ENCODE measurements at places on chromosomes 2 and 18. TPM values are rescaled to one million over a fixed set of nuclear protein-coding genes. Genes with fewer than 3 reads are reported as not detected.

DNA sequence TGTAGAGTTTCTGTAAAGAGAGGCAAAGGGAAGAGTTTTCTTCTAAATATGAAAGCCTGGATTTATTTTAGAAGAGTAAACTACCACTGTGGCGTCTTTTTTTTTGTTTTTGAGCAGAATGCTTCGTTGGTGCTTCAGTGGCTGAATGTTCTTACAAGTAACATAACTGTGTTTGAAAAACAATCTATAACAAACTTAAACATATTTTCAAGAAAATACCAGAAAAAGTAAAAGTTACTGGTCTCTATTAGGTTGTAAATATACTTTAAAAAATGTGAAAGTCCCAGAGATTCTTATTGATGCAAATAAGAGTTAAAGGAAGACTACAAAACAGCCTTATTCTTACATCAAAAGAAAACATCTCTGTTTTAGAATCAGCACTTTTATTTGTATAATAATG lies 76.2 kb downstream of the NEB start:
- DNase-seq: no peak
- H3K4me3 ChIP-seq: no peak overlapping the region
- no peak overlapping the region for H3K27ac ChIP-seq
- no peaks in the 10 kb centered on the region for H3K27me3 ChIP-seq
- H3K4me1 ChIP-seq: no peaks in the 10 kb centered on the region
- H3K36me3 ChIP-seq: no peaks in the 10 kb centered on the region

IL1F10 gene
- polyA plus RNA-seq: not detected

DNA sequence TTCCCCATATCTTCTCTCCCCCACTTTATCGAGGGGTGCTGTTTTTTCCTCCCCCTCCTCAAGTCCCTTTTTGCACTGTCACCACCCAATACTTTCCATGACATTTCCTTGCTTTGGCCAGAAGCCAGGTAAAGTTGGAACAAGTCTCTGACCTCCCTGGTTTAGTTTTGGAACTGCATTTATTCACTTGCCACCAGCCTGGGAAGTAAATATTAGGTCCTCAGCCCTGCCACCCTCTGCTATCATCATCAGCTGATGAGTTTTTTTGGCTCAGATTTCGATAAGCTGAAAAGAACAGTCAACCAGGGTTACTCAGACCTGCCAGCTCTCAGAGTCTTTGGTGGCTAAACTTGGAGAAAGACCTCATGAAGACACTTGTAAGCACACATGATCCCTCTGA lies 47.0 kb downstream of the DHRS9 start:
- H3K36me3 ChIP-seq: no peaks in the 10 kb centered on the region
- no peak overlapping the region for H3K27ac ChIP-seq
- H3K4me1 ChIP-seq: no peaks in the 10 kb centered on the region
- no peak for DNase-seq

GRCh38 chr2:130829015-130829414 lies 7.7 kb upstream of the ARHGEF4 start:
- H3K27me3 ChIP-seq: no peaks in the 10 kb centered on the region
- H3K4me3 ChIP-seq: no peak overlapping the region
- H3K27ac ChIP-seq: no peak overlapping the region
- H3K4me1 ChIP-seq: no peaks in the 10 kb centered on the region
- no peaks in the 10 kb centered on the region for H3K36me3 ChIP-seq

DNA sequence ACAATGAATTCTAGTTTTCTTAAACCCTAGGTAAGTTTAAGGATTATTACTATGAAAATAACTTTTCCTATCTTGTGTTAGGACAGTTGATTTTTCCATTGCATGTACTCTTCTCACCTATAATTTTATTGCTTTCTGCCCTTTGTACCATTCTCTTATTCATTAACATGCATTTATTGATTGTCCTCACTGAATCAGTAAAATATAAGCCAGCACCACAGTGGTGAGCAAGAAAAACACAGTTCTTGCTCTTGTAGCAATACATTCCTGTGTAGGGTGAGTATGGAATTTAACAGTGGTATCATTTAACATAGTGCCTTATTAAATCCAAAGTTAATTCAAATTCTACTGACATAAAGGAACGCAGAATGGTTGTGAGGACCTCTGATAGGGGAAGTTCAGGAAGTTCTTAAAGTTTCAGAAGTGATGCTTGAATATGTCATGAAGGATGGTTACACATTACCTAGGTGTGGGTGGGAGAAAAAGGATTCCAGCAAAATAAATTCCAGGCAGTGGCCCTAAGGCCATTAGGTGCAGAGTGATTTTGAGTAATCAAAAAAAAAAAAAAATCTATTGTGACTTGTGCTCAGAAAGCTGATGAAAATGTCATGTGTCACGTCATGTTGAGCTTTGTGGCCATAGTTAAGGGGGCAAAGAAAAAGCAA lies 104.7 kb upstream of the DSEL start:
- DNase-seq: no peak
- H3K36me3 ChIP-seq: no peaks in the 10 kb centered on the region

GRCh38 chr2:37552339-37552738 lies 119.1 kb downstream of the CDC42EP3 start:
- no peaks in the 10 kb centered on the region for H3K36me3 ChIP-seq
- DNase-seq: no peak
- no peak overlapping the region for H3K27ac ChIP-seq
- H3K4me1 ChIP-seq: no peaks in the 10 kb centered on the region

- no peaks in the 10 kb centered on the region for H3K4me1 ChIP-seq
- H3K27me3 ChIP-seq: no peaks in the 10 kb centered on the region
- no peak for DNase-seq
- no peak overlapping the region for H3K4me3 ChIP-seq
- H3K27ac ChIP-seq: no peak overlapping the region
- H3K36me3 ChIP-seq: no peaks in the 10 kb centered on the region
Measured at GRCh38 chr2:42868874-42869273, 76.5 kb upstream of the HAAO start.

DNA sequence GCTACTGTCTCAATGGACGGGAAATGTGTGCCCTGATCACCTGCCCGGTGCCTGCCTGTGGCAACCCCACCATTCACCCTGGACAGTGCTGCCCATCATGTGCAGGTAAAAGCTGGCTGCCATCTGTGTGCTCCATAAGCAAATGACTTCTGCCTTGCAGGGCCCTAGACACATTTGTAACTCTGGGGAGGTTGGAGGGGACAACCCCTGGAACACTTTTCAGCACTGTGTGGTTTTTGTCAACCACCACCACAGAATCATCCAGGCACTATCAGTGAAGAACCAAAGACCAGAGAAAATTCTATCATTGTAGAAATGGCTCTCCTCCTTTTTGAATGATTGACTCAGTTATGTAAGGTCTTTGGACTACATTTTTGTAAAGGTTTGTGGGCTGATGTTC lies 84.3 kb downstream of the FEZ2 start:
- H3K4me3 ChIP-seq: no peak overlapping the region
- DNase-seq: no peak
- no peaks in the 10 kb centered on the region for H3K27me3 ChIP-seq
- no peaks in the 10 kb centered on the region for H3K36me3 ChIP-seq
- no peak overlapping the region for H3K27ac ChIP-seq

ANO7 gene
- 0.87 TPM for polyA plus RNA-seq

BCS1L gene
- 34.4 TPM for polyA plus RNA-seq

DNA sequence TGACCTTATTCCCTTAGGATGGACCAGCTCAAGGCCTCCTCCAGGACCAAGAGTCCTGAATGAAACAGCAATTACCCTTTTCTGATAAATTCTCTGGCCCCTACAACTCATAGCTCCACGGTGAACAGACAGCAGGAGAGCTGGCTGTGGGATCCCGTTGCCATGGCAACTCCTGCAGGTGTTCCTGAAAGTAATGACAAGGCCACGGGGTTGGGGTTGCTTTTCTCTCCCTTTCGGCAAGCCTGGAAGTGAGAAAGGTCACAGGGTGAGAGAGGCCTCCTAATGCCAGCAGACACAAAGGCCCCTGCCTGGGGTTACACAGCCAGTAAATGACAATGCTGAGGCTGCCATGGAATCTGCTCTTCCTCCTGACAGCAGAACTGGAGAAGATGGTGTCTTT lies 403.0 kb downstream of the NBAS start:
- no peaks in the 10 kb centered on the region for H3K36me3 ChIP-seq
- no peak overlapping the region for H3K27ac ChIP-seq
- no peaks in the 10 kb centered on the region for H3K27me3 ChIP-seq
- no peak overlapping the region for H3K4me3 ChIP-seq
- H3K4me1 ChIP-seq: peaks cover 5% of the 10 kb centered on the region

DNA sequence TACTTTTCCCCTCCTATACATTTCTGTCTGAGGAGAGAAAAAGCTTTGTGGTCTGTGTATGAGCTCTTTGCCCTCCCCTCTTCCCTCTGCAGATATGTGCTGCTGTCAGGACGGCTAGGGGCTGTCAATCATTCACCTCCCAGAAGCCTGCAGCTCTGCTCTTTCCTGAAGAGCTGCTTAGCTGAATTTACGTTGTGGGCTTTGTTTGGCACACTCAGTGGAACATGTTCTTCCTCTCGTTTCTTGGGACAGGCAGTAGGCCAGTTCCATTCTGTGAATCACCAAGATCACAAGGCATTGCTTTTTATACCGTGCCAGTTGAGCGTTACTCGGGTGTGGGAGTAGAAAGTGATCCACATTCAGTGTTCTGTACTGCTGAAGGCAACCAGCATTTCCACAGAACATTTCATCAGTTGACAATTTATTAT lies 136.7 kb downstream of the LAMA3 start:
- H3K27ac ChIP-seq: no peak overlapping the region
- H3K27me3 ChIP-seq: no peaks in the 10 kb centered on the region
- H3K4me3 ChIP-seq: no peak overlapping the region
- no peaks in the 10 kb centered on the region for H3K36me3 ChIP-seq

CTAGE1 gene
- not detected for polyA plus RNA-seq

DNA sequence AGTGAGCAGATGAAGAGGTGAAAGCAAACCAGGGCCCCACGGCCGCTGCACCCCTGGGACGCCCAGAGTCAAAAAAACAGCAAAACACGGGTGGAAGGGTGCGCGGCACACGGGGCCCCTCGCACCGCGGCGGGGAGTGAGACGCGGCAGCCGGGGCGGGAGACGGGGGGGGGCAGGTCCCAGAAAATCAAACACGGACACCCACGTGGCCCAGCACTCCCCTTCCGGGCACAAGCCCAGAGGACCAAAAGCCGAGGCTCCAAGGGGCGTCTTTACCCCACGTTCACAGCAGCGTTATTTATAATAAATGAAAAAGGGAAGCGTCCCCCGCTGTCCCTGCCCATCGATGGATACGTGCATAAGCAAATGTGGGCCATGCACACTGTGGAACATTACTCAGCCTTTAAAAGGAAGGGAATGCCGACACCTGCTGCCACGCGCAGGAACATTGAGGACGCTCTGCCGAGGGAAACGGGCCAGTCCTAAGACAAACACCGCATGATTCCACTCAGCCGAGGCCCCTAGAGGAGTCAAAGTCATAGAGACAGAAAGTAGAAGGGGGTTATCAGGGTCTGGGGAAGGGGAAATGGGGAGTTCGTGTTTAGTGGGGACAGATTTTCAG lies 677 bp upstream of the COPS9 start:
- no peak for DNase-seq
- no peaks in the 10 kb centered on the region for H3K27me3 ChIP-seq
- peaks cover 7% of the 10 kb centered on the region for H3K4me1 ChIP-seq
- no peak overlapping the region for H3K27ac ChIP-seq
- H3K36me3 ChIP-seq: no peaks in the 10 kb centered on the region

CABYR gene
- polyA plus RNA-seq: 8.1 TPM

MAPRE3 gene
- 45.4 TPM for polyA plus RNA-seq

NHEJ1 gene
- 23.1 TPM for polyA plus RNA-seq
